ENCODE measurements at places on chromosomes 3 and 15.
A peak's percentile ranks its signal among the peaks of the same experiment; 100 is the strongest.

DNA sequence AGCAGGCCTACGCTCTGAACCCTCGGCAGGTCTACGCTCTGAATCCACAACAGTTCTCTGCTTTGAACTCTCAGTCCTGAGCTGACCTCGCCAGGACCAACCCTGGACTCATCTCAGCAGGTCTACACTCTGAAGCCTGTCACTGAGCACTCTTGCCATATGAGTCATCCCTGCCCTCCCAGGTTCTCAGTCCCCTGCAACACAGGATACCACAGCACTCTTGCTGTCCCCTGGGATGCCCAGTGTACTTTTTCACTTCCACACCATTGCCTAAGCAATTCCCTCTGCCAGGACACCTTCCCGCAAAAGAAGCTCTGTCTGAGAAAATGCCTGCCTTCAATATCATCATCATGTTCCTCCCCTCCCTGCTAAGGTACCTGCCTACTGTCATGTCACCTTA lies 42.0 kb downstream of the NUP210 start:
- DNase-seq, result no peak

DNA sequence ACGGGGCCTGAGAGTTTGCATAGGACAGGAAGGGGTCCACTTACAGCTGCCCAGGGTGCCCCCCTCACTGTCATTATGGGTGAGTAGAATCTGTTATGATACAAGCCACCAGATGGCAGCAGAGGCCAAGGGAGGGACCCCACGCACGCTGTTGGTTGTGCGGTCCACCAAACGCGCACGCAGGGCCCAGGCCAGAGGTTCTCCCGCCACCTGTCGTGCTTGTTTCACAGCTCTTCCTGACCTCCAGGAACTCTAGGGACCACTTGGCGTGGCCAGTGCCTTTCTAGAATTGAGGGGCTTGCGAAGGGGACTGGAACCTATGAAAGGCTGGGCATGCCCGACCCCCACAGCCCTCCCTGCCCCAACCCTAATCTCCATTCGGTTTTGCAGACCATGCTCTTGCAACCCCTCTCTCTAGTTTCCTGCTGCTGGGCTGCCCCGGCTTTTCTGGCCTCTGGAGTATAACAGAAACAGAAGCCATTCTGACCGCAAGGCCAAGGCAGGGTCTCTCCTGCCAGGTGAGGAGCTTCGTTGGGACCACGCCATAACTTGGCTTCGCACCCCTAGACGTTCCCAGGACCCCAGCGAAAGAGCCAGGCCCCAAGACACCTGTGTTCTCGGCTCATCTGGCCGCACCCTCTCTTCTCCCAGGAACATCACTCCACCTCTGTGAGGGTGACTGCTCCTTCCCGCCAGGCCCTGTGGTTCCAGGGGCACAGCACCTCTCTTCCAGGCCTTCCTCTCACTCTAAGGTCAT lies 46.0 kb downstream of the ALDH1L1 start:
- DNase-seq, result peak; percentile 42

- no peak for DNase-seq
Measured at GRCh38 chr3:79160421-79160820, 607.4 kb downstream of the ROBO1 start.

DNA sequence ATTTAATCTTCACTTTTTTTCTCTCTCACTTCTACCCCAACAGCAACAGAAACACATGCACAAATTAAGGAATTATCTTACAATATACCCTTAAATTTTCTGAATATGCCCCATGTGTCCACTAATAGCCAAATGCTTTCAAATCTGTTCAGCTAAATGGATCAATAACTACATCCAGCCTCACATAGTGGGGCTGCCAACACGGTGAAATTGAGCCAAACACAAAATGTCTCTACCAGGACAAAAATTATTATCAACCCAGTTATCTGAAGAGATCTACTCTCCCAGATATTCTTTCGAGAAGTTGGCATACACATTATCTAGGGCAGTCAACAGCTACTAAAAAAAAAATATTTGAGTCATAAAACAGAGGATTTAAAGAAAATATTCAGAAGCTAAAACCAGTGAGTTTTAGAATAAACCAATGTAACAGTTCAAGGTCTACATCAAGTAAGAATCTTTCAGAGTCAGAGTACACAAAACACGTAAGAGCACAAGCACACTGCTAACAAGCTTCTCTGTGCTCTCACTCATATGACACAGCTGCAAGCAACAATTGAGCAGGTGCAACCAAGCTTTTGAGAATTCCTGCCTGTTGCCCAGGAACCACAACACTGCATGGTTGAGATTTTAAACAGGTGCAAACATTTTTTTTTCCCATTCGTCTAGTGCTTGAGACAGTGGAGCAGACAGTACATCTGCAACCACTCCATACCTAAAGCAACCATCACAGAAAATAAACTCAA lies 247.7 kb downstream of the ZBTB20 start:
- no peak for DNase-seq

GRCh38 chr15:74790080-74790916 lies 8.4 kb downstream of the CSK start:
- DNase-seq, result no peak

DNA sequence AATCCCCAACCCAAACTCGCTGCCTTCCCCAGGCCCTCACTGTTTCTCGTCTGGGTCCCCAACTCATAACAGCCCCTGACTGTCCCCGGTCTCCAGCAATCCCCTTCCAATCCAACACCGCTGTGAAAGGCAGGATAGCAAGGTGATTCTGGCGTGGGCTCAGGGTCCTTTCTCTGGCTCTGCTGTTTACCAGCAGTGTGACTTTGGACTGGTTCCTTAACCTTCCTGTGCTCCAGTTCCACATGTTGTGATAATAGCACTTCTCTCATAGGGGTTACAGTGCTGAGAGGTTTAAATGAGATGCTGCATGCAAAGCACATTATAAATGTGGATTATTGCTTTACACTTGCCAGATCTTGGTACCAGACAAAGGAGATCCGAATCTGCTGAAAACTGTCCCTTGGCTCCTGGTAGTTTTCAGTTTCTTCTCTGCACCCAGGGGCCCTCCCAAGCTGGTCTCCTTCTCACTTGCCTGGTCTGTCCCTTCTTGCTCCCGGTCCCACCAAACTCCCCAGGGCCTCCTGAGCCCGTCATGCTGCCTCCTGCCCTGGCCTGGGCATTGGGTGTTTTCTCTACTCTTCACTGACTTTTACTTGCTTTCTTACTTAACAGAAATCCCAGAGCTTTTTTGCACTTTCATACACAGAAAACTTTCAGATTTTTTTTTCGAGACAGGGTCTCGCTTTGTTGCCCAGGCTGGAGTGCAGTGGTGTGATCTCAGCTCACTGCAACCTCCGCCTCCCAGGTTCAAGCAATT lies 26.8 kb upstream of the CYP11A1 start:
- DNase-seq, result no peak

DNA sequence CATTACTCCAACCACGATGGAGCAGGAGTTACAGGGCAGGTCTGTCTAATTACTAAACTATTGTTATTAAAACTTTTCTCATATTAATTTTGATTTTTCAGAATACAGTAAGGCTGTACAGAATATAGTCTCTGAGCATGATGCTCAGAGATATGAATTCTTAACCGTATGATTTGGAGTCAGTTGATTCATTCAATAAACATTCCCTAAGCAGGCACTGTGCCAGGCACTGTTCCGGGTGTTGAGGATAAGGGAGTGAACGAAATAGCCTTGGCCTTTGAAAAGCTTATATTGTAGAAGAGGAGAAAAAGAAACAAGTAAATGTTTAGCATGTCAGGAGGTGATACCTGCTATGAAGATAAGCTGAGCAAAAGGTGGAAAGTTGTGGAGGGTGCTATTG lies 187.3 kb downstream of the KCNAB1 start:
- no peak for DNase-seq

GRCh38 chr3:61052851-61053250 lies 198.4 kb downstream of the FHIT start:
- DNase-seq, result no peak

DNA sequence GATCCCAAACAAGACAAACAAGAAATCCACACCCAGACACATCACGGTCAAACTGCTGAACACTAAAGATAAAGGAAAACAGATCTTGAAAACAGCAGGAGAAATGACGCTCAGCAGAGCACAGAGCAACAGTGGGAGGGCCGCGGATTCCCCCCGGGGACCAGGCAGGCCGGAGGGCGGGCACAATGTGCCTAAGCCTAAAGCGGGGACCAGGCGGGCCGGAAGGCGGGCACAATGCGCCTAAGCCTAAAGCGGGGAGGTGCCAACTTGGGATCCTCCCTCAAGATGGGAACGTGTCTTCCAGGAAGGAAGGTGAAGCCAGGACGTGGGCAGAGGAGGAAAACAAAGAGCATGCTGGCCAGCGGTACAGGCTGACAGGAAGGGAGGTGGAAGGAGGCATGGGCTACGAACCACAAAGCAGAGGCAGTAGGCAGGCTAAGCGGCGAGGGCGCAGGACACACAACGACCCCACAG lies 31.1 kb downstream of the CYFIP1 start:
- peak; percentile 76 for DNase-seq

DNA sequence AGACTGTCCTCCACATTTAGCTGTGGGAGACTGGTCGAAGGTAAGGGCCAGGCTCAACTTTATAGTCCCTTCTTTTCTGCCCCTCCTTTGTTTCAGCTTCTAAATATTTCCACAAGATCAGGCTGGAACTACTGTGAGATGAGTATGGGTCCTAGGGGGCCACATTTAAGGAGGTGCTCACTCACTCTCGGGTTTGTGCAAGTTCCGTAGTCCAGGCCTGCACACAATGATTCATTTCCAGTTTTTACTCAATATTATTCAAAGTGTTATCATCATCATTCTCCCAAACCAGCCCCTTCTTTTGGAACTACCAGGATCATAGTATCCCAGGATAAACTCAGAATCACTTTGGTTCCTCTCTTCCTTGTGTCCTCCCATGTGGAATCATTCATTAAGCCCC lies 289.1 kb downstream of the ADAMTSL3 start:
- DNase-seq, result no peak

GRCh38 chr3:32045091-32045915 lies 61.1 kb upstream of the GPD1L start:
- no peak for DNase-seq

- no peak for DNase-seq
Measured at GRCh38 chr3:66036586-66037148, 2.1 kb downstream of the MAGI1 start.

DNA sequence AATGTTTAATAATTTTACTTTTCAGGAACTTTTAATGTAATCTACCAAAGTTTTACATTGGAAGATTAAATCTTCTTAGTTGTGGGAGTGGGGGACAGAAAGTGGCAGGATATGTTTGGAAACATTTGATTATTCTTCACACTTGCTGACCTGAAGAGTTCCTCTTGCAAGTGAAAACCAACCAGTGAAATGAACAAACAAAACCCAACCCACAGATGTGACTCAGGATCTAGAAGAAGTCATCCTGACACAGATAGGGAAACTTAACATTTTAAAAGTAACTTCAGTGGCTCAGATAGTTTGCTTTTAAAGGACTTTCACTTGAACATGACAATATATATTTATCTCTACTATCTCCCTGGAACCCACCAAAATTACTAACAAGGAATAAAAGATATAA lies 55.4 kb downstream of the ASTE1 start:
- DNase-seq, result no peak

DNA sequence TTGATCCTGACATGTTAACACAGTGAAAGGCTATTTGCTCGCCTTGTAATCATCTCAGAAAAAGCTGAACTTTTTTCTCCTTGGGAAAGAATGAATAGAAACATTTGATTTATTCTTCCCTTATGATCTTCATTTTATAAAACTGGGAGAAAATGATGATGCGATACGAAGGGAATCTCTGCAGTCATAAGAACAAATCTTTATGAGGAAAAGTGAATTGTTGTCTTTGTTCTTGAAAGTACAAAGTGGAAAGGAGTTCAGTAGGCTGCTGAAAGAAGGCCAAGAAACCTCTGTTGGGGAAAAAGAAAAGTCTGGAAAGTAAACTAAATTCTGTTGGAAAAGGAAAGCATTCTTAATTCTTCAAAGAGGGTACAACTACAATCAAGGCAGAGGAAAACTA lies 248.8 kb downstream of the NSUN3 start:
- DNase-seq, result no peak

DNA sequence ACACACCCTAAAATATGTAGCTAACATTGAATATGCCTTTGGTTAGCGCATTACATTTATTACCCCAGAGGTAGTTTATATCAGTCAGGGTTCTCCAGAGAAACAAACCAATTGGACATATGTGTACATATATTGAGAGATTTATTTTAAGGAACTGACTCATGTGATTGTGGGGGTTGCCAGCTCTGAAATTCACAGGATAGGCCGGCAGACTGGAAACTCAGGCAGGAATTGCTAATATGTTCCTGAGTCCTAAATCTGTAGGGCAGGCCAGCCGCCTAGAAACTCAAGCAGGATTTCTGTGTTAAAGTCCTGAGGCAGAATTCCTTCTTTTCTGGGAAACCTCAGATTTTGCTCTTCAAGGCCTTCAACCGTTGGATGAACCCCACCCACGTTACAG lies 189.7 kb downstream of the CDIN1 start:
- DNase-seq, result no peak

DNA sequence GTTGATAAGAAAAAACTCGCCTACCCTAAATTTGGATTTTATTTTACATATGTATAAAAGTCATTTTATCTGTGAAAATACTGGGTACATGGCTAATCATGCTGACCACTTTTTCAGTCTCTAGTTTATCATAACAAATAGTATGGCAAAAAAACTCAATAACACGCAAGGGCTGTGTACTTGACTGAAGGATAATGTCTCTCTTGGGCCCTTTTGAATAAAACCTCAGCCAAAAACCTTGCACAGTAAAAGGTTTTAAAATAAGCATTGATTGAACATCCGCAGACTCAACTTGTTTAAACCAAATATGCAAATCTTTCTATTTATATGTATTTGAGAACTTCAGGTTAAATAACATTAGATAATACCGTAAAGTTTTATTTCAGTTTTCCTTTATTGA lies 285.3 kb downstream of the CADM2 start:
- DNase-seq, result no peak

DNA sequence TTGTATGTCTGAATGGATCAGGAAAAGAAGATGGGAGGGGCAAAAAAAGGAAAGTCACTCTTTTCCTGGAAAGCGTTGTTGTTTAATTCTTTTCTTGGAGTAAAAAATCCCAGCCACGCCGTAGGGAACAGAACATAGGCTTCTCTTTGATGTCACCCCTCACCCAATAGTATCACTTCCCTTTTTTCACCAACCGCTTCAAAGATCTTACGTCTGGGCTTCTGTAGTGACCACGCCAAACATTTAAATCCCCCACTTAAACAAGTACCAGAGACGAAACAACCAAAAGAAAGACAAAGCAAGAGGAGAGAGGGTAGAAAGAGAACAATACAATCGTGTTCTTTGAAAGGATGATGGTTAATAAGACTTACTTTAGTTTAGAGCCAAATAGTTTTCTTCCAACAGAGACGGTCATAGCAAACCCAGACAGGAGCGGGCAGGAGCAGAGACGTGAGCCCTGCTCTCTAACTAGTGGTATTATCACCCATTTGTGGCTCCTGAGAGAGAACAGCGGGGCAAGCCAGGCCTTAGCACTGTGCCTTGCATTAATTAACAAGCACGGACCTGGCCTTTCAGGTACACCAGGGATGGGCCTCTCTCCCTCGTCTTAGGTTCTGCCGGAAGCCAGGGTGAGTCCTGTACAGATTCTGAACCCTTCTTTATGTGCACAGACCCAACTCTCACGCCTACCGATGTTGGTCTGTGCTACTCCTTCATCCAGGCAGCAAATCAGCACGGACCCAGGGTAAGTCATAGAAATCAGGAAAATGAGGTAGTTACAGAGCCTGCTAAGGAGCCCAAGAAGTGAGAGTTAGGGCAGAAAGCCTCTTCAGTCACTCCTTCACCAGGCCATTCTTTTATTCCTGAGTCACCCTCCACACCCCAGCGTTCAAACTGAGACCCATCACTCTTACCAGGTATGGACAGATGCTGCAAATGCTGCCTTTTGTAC lies 28.2 kb upstream of the BCL6 start:
- peak; percentile 18 for DNase-seq

Measured in GM19239 (cell line).